SJSA1 (cell line): ENCODE measurements at places on chromosomes 2 and 18. TPM values are rescaled to one million over a fixed set of nuclear protein-coding genes. Genes with fewer than 3 reads are reported as not detected.

DNA sequence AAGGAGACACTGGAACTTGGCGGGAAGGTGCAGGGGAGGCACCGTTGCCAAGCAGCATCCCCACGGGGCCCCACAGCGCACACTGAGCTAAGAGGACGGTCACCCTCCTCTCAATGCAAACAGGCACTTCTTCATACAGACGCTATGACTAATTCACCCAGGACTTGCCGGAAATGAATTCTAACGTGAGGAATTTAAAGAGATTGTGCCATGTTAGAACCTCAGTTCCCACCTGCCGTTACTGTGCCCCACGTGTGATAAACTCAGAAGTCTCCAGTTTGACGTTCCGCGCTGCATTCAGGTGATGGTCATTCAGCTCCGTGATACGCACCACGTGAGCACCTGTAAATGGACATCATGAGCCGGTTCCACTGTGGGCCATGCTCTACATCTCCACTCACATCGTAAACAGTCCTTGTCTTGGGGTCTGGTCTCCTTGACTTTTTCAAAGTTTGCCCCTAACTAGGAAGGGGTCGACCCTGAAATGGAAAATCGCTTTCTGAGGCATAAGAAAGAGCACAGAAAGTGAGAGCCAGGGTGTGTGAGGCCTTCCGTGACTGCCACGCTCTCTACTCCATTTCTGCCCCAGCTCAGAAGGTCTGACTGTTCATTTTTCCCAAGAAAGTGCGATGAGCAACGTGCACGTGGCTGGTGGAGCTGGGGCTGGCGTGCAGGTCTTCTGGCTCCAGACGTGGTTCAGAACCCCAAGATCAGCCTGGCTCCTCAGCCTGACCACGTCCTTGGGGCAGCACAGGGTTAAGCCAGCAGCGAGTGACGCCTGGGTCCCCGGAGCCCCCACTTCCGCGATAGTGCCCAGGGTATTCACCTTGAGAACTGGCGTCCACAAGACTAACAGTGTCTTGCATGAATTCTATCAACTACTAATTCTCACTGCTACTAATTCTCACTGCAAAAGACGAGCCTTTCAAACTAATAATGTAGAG lies 35.1 kb downstream of the TMEM18 start:
- DNase-seq, result peak; percentile 12
- no peaks in the 10 kb centered on the region for H3K4me1 ChIP-seq
- no peaks in the 10 kb centered on the region for H3K36me3 ChIP-seq
- H3K4me3 ChIP-seq, result no peak overlapping the region

ELAC1 gene
- total RNA-seq, result 6.1 and 8.2 TPM in 2 replicates

DNA sequence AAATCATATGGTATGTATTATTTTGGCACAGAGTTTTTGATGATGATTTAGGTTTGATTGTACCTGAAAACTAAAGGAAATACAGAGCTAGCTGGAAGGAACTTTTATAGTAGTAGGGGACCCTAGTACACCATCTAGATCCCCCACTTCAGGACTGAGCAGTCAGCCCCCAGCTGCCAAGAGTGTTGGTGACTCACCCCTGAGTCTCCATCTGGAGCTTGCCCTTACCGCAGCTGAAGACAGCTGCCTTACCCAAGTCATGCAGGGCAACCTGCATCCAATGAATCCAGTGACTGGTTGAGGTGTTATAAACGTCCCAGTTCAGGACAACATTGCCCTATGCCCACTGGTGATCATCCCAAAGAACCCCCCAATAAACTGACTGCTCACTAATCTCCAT lies 15.3 kb downstream of the PMS1 start:
- peak; percentile 55 for DNase-seq
- H3K27me3 ChIP-seq, result no peaks in the 10 kb centered on the region
- H3K27ac ChIP-seq, result no peak overlapping the region; the same call in 1 of the 2 replicates
- peaks cover 54% of the 10 kb centered on the region for H3K36me3 ChIP-seq

- DNase-seq, result no peak
- H3K27ac ChIP-seq, result no peak overlapping the region
- H3K27me3 ChIP-seq, result no peaks in the 10 kb centered on the region; the same call in 1 of the 2 replicates
- H3K4me1 ChIP-seq, result no peaks in the 10 kb centered on the region
These were observed 168.4 kb upstream of the THUMPD2 start for GRCh38 chr2:39947294-39948015.

DPP10 gene
- not detected in 2 replicates for total RNA-seq

DUSP19 gene
- 5.1 and 8.5 TPM in 2 replicates for total RNA-seq

DNA sequence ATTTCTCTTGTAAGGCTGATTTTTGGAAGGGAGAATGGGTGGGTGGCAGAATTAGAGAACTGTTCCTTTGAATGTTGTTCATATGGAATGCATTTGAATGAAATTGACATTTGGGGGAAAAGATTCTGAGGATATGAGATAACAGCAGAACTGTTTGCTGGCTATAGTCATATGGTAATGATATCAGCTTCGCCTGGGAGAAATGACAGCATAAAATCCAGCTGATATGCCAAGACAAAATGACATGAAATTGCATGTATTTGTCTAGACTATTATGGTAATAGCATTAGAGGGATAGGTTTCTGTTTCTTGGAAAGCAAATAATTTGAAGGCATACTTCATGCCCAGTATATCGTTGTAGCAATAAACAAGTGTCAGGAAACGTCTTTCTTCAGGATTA lies 150.8 kb upstream of the SPATS2L start:
- H3K27me3 ChIP-seq, result no peaks in the 10 kb centered on the region
- no peaks in the 10 kb centered on the region for H3K36me3 ChIP-seq
- H3K4me1 ChIP-seq, result peaks cover 16% of the 10 kb centered on the region
- H3K27ac ChIP-seq, result no peak overlapping the region

DNA sequence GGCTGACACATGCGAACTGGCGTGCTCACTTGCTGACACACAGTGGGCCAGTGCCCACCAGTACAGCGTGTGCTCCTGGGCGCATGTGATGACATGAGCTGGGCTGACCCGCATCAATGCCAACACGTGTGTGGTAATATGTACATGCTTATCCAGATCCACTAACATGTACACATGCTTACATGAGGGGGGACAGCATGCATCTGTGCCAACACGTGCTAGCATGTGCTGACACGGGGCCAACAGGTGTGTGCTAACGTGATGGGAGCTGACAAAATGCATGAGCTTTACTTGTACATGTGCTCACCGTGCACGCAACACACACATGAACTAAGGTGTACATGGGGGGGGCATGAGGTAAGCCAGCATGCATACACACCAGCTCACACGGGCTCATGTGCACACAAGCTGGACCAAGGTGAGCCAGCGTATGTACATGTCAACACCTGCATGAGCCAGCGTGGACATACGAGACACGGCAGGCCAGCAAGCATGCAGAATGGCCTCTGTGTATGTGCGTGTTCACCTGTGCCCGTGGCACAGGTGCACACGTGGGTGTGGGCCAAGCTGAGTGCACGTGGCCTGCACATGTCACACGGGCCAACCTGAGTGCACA lies 28.5 kb downstream of the GPC1 start:
- H3K4me3 ChIP-seq, result no peak overlapping the region
- H3K36me3 ChIP-seq, result peaks cover 17% of the 10 kb centered on the region
- no peaks in the 10 kb centered on the region for H3K27me3 ChIP-seq
- H3K27ac ChIP-seq, result no peak overlapping the region
- peak; percentile 38 for DNase-seq
- no peaks in the 10 kb centered on the region for H3K4me1 ChIP-seq

GRCh38 chr2:73176205-73176880 lies 26.0 kb upstream of the NOTO start:
- no peak overlapping the region; the same call in 1 of the 2 replicates for H3K4me3 ChIP-seq
- peaks cover 22% of the 10 kb centered on the region for H3K4me1 ChIP-seq
- H3K27me3 ChIP-seq, result peaks cover 45% of the 10 kb centered on the region
- no peaks in the 10 kb centered on the region for H3K36me3 ChIP-seq
- no peak for DNase-seq

- H3K36me3 ChIP-seq, result no peaks in the 10 kb centered on the region
- H3K27me3 ChIP-seq, result no peaks in the 10 kb centered on the region
These were observed 259.8 kb downstream of the STK39 start for GRCh38 chr2:167987558-167987957.

DNA sequence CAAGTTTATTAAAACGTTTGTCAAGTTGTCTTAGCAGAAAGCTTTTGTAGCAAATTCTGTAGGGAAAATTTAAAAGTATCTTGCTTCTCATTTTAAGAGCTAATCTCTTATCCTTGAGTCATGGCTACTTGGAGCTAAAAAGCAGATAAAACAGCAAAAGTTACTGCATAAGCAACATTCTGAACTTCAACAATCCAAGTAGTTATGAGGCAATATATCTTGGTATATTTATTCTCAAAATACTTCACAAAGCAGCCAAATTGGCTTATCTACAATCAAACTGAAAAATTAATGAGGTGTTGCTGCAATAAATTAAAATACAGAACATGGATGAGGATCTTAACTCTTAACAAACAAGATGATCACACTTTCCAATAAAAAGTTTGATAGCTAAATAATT lies 306.5 kb downstream of the PIEZO2 start:
- no peak for DNase-seq
- no peaks in the 10 kb centered on the region for H3K36me3 ChIP-seq
- no peaks in the 10 kb centered on the region for H3K4me1 ChIP-seq
- no peak overlapping the region for H3K4me3 ChIP-seq
- H3K27ac ChIP-seq, result no peak overlapping the region
- no peaks in the 10 kb centered on the region for H3K27me3 ChIP-seq

GALM gene
- 5.3 and 8.2 TPM in 2 replicates for total RNA-seq

NYAP2 gene
- total RNA-seq, result not detected in 2 replicates

- no peak overlapping the region for H3K4me3 ChIP-seq
- H3K27ac ChIP-seq, result no peak overlapping the region
- no peaks in the 10 kb centered on the region for H3K27me3 ChIP-seq
- no peak for DNase-seq
- H3K36me3 ChIP-seq, result no peaks in the 10 kb centered on the region
- H3K4me1 ChIP-seq, result no peaks in the 10 kb centered on the region
These were observed 1080.0 kb downstream of the DSC3 start for GRCh38 chr18:29962579-29962978.

DNA sequence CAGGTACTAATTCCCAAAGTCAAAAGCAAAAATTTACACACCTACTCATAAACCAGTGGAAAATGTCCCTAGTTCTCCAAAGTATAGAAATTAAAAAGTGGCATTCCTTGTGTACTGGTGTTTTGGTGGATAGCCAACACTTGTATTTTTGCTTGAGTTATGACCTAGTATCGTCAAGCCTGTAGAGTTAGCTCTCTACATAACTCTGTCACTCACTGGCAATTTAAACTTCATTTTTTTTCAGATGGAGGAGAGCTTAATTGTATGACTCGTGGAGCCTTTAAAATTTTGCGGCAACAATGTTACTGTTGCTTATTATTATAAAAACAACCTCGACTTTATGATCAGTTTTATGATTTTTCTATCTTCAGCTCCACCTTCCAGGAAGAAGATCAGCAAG lies 58.7 kb downstream of the ITGB6 start:
- H3K4me1 ChIP-seq, result peaks cover 18% of the 10 kb centered on the region
- H3K36me3 ChIP-seq, result no peaks in the 10 kb centered on the region
- no peak overlapping the region for H3K4me3 ChIP-seq

GRCh38 chr2:136764452-136765255 lies 691 bp upstream of the THSD7B start:
- H3K36me3 ChIP-seq, result no peaks in the 10 kb centered on the region
- no peak overlapping the region for H3K4me3 ChIP-seq
- H3K27me3 ChIP-seq, result peaks cover 43% of the 10 kb centered on the region
- no peak overlapping the region for H3K27ac ChIP-seq

LTBP1 gene
- 8.7 and 13.0 TPM in 2 replicates for total RNA-seq

- no peaks in the 10 kb centered on the region for H3K27me3 ChIP-seq
- no peak overlapping the region for H3K27ac ChIP-seq
- no peak overlapping the region for H3K4me3 ChIP-seq
- H3K4me1 ChIP-seq, result peaks cover 11% of the 10 kb centered on the region
- no peaks in the 10 kb centered on the region for H3K36me3 ChIP-seq
- DNase-seq, result no peak
These were observed 75.4 kb downstream of the EPC2 start for GRCh38 chr2:148719941-148720436.

- no peak overlapping the region for H3K4me3 ChIP-seq
- no peaks in the 10 kb centered on the region for H3K4me1 ChIP-seq
- no peak for DNase-seq
- peaks cover 25% of the 10 kb centered on the region for H3K36me3 ChIP-seq
- no peak overlapping the region for H3K27ac ChIP-seq
- no peaks in the 10 kb centered on the region for H3K27me3 ChIP-seq
These were observed 101.4 kb upstream of the RNU4ATAC start for GRCh38 chr2:121429119-121429903.

DNA sequence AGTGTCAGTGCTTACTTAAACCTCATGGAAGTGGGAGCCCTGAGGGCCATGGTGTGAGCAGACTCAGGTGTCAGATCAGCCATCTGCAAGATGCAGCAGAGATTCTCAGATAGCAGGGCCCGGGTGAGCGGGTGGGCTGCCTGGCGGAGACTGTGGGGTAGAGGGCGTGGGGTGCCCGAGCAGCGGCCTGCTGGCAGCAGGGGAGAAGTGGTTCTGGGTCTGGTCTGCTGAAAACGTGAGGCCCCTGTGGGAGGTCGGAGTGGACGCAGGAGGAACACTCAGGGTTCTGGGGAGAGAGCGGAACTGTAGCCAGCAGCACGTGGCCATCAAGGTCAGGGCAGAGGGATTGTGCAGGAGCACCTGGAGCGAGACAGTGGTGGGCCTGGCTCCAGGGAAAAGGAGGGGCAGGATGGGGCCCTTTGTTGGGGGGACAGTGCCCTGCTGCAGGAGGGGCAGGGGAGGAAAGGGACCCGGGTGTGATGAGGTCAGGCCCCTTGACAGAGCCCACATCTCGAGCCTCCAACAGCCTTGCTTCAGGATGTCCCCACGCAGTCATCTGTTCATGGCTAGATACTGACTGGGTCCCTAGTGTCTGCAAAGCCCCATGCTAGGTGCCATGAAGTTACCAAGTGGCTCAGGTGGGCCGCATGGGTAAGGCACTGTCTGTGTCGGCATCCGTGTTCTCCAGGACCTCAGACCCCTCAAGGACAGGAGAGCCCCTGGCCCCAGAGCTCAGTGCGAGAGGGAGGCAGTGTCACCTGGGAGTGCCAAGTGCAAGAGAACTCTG lies 2.7 kb upstream of the ESPNL start:
- 0 out of 2 replicates have a peak, but pooled peaks cover 3% of the 10 kb centered on the region for H3K4me1 ChIP-seq
- H3K4me3 ChIP-seq, result no peak overlapping the region
- no peak for DNase-seq

PPM1B gene
- 38.8 and 41.2 TPM in 2 replicates for total RNA-seq

DNA sequence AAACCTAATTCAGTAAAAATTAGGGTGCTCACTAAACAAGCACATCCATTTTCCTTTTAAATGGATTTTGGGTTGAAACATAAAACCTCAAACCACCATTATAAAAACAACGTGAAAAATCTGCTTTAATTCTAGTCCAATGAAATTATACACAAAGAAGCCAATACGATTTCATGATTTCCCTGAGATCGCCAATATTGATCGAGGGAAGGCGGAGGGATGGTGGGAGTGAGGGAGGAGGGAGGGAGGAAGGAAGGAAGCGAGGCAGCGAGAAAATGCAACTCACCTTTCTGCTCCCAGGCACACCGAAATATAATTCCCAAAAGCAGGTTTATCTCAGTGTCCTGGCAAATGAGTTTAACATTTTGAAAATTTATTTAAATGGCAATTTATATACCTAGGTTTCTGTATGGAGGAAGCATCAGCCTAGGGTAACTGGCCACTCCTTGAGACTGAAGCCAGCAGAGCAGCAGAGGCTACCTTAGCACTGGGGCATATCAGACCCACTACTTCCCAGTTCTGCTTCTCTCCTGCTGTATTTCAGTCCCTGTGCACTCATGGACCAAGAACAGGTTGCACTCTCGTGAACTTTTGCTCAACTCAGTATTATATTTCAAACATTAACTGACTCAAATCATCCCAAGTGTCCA lies 2.3 kb upstream of the ONECUT2 start:
- no peak for DNase-seq
- no peak overlapping the region for H3K27ac ChIP-seq
- peaks cover 89% of the 10 kb centered on the region for H3K27me3 ChIP-seq
- no peaks in the 10 kb centered on the region for H3K36me3 ChIP-seq

NEUROD1 gene
- not detected in 2 replicates for total RNA-seq
